Activated CD4-positive, alpha-beta memory T cell treated with anti-CD3 and anti-CD28 coated beads for 36 hours (primary cell): ENCODE measurements at places on chromosomes 1 and 21.

GRCh38 chr1:30400507-30400906 lies 322.9 kb downstream of the MATN1 start:
- peaks cover 3% of the 10 kb centered on the region for H3K27me3 ChIP-seq
- no peaks in the 10 kb centered on the region for H3K4me1 ChIP-seq
- H3K4me3 ChIP-seq: no peak overlapping the region
- H3K27ac ChIP-seq: no peak overlapping the region
- H3K36me3 ChIP-seq: no peaks in the 10 kb centered on the region

GRCh38 chr21:34061983-34062382 lies 11.4 kb upstream of the MRPS6 start:
- DNase-seq: no peak
- H3K27ac ChIP-seq: no peak overlapping the region
- no peaks in the 10 kb centered on the region for H3K36me3 ChIP-seq
- H3K4me1 ChIP-seq: no peaks in the 10 kb centered on the region
- H3K4me3 ChIP-seq: no peak overlapping the region
- no peaks in the 10 kb centered on the region for H3K27me3 ChIP-seq

DNA sequence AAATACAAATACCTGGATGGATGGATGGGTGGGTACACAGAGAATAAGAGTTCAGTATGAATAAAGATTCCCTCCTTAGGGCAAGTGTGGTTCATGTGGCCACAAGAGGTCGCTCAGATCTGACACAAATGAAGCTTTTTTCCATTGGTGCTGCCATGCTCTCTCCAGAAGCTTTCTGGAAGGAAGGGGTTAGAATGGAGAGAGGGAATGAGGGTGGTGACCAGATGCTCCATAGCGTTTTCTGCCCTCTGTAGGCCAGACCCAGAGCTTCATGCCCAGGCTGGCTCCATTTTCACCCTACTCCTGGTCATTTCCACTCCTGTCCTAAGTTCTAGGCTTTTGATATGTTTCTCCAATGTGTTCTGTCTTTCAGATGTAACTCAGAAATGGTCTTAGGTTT lies 3.3 kb upstream of the FCRL6 start:
- H3K27ac ChIP-seq: no peak overlapping the region
- peak; percentile 61 for DNase-seq
- H3K4me3 ChIP-seq: no peak overlapping the region
- H3K36me3 ChIP-seq: no peaks in the 10 kb centered on the region
- peaks cover 13% of the 10 kb centered on the region for H3K4me1 ChIP-seq

DNA sequence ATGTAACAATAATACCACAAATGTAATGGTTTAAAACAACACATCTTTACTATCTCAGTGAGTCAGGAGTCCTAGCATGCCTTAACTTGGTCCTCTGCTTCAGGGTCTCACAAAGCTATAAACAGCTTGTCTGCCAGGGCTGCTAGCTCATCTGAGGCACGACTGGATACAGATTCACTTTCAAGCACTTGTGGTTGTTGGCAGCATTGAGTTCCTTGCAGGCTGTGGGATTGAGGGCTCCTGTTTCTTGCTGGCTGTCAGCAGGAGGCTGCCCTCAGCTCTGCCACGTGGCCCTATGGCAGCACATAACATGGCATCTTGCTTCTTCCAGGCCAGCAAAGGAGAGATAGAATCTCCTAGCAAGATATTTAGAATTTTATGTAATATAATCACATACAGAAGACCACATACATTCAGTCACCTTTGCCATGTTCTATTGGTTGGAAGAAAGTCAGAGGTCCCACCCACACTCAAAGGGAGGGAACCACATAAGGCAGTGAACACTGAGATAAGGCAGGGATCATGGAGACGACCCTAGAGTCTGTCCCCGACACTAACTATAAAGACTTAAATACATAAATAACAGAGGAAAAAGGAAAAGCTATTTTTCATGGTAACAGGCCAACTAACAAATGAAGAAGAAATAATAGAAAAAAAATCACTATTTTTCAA lies 18.9 kb upstream of the IPP start:
- H3K27ac ChIP-seq: no peak overlapping the region
- H3K4me1 ChIP-seq: no peaks in the 10 kb centered on the region
- H3K27me3 ChIP-seq: no peaks in the 10 kb centered on the region

GRCh38 chr1:151847867-151848596 lies 5.5 kb downstream of the THEM5 start:
- H3K4me1 ChIP-seq: peaks cover 41% of the 10 kb centered on the region
- H3K4me3 ChIP-seq: no peak overlapping the region
- H3K27me3 ChIP-seq: no peaks in the 10 kb centered on the region
- no peak for DNase-seq
- H3K36me3 ChIP-seq: peaks cover 58% of the 10 kb centered on the region
- peak overlapping the region; percentile 88 for H3K27ac ChIP-seq

GRCh38 chr1:54754045-54754444 lies 10.3 kb downstream of the PARS2 start:
- no peak for DNase-seq
- no peaks in the 10 kb centered on the region for H3K4me1 ChIP-seq
- H3K4me3 ChIP-seq: no peak overlapping the region

DNA sequence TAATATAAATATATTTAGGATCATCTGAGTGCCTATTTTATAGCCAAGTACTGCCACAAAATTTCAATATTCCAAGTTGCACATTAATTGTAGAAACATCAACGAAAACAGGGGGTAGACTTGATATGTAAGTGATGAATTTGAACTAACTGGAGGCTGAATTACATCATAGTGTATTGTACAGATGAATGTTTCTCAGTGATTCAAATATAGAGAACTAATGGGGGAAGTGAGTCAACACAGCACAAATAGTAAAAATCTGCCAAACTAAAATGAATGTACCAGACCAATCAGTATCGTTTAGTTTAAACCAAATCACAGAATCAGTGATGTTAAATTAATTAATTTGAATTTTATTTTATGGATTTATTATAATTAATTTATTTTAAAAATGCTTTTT lies 42.8 kb downstream of the RTCA start:
- no peak overlapping the region for H3K27ac ChIP-seq
- DNase-seq: no peak
- H3K4me1 ChIP-seq: peaks cover 20% of the 10 kb centered on the region
- H3K36me3 ChIP-seq: peaks cover 7% of the 10 kb centered on the region

GRCh38 chr1:26021647-26022403 lies at the start of gene EXTL1:
Gene EXTL1, plus strand, starts transcription at chr1:26021775. Its CDS starts 872 bp downstream, at chr1:26022647.
- H3K27ac ChIP-seq: no peak within 1 kb of the TSS
- no peaks in the 10 kb centered on the region for H3K4me1 ChIP-seq
- H3K4me3 ChIP-seq: no peak within 1 kb of the TSS
- H3K36me3 ChIP-seq: no peaks in the 10 kb centered on the region

GRCh38 chr1:165492845-165493373 lies 48.0 kb upstream of the RXRG start:
- H3K36me3 ChIP-seq: no peaks in the 10 kb centered on the region
- H3K27ac ChIP-seq: no peak overlapping the region
- DNase-seq: no peak
- H3K4me3 ChIP-seq: no peak overlapping the region
- no peaks in the 10 kb centered on the region for H3K4me1 ChIP-seq

DNA sequence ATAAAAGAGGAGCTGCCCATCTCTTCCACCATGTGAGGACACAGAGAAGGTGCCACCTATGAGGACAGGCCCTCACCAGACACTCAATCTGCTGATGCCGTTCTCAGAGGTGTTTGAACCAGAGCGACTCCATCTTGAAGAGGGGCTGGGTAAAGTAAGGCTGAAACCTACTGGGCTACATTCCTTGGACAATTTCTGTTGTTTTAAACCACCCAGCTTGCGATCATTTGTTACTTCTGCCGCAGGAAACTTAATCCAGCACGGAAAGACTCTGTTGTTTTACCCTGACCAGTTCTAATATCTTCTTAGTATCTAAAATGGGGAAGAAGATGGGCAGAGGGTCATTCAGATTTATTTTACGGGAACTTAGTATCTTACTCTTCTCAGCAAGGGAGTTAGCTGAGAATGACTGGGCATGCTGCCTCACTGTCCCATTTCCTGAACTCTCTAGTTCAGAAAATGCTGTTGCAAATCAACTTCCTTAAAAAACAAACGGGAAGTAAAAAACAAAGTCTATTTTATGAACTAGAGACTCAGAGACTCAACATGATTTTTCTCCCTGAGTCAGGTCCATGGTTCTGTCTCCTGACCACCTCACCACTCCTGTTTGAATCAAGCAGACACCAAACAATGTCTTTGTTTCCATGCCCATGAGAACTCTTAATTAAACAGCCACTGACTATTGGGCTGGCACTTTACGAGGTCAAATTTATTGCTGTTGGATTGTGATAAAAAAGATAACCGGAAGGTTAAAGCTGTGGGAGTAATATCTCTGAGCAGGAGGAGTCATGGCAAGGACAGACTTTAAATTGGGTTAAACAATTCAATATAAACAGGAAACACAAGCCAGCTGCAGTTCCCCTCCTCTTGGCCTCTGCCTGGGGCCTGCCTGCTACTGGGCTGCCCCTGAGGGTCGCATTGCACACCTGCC lies 23.8 kb upstream of the IFNAR1 start:
- no peaks in the 10 kb centered on the region for H3K27me3 ChIP-seq
- peak overlapping the region; percentile 26 for H3K27ac ChIP-seq
- no peak overlapping the region for H3K4me3 ChIP-seq
- no peak for DNase-seq
- H3K4me1 ChIP-seq: peaks cover 50% of the 10 kb centered on the region

DNA sequence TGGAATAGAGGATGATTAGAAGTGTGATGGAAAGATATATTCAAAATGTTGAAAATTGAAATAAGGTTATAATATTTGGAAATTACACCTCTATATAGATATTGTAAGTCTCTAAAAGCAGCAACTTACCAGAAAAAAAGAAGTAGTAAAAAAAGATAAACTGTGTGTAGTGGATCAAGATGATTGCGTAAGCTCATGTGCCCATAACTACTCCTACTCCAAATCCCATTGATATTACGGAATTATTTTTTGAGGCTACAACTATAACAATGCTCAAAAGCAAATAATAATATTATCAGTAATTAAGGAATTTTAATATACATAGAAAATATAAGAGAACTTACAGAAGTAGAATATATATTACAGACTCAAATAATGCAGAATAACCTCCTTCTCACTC lies 33.6 kb downstream of the CATSPERE start:
- no peak overlapping the region for H3K4me3 ChIP-seq
- H3K27me3 ChIP-seq: no peaks in the 10 kb centered on the region
- DNase-seq: no peak
- no peaks in the 10 kb centered on the region for H3K4me1 ChIP-seq

GRCh38 chr1:37177230-37177864 lies 143.0 kb upstream of the GRIK3 start:
- H3K36me3 ChIP-seq: no peaks in the 10 kb centered on the region
- H3K4me3 ChIP-seq: no peak overlapping the region
- no peaks in the 10 kb centered on the region for H3K4me1 ChIP-seq
- H3K27ac ChIP-seq: no peak overlapping the region

GRCh38 chr1:42189931-42190853 lies 25.6 kb upstream of the GUCA2A start:
- no peak overlapping the region for H3K4me3 ChIP-seq
- H3K27ac ChIP-seq: no peak overlapping the region
- H3K27me3 ChIP-seq: no peaks in the 10 kb centered on the region
- peaks cover 23% of the 10 kb centered on the region for H3K36me3 ChIP-seq
- DNase-seq: no peak
- peaks cover 9% of the 10 kb centered on the region for H3K4me1 ChIP-seq

- H3K4me1 ChIP-seq: no peaks in the 10 kb centered on the region
- H3K36me3 ChIP-seq: no peaks in the 10 kb centered on the region
- H3K27me3 ChIP-seq: no peaks in the 10 kb centered on the region
- no peak for DNase-seq
- no peak overlapping the region for H3K27ac ChIP-seq
Observed at GRCh38 chr1:168373869-168374268, 93.2 kb downstream of the TBX19 start.

DNA sequence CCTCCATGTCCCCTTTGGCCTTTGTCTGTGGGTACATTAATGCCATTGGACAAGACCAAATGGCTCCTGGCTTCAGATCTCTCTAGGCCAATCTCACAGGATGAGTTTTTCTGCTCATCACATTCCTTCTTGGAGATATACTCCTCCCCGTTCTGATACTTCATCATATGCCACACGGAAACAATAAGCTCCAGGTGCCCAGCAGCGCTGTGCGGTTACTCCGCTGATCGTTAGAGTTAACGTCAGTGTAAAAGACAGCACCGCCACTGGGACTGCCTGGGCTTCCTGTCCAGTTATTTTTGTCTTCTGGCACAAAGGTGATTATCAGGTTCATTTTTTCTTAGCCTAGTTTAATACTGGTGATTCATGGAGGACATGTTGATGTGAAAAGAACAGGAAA lies 22.5 kb downstream of the CACHD1 start:
- H3K4me3 ChIP-seq: no peak overlapping the region
- no peak overlapping the region for H3K27ac ChIP-seq
- no peak for DNase-seq
- H3K27me3 ChIP-seq: peaks cover 10% of the 10 kb centered on the region

DNA sequence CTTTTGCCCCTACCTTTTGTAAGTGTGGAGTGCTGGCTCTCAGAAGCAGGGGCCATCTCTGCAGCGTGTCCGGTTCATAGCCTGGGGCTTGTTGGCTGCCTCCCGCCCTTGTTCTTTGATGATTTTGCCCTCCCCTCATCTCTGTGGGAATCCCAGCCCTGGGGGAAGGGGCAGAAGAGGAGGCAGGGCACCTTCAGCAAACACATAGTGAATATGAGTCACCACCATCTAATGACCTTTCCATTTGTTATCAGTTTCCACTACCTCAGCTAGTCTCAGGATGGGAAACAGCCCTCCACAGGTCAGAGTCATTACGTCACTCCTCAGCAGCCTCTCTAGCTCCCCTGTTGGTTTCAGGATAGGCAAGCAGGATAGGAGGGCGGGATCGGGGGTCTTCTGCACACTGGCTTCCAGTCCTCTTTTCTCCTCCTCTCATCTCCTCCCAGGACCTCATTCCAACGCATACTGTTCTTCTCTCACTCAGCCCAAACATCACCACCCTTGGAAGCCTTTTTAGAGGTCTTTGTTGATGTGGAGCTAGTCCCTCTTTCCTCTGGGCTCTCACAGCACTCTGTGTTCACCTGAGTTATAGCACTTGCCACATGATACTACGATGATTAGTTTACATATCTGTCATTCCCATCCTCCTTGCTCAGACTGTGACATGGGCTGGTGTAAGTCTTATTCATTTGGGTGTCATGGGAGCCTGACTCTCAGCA lies 15.8 kb downstream of the GADD45A start:
- no peak overlapping the region for H3K4me3 ChIP-seq
- no peaks in the 10 kb centered on the region for H3K27me3 ChIP-seq
- H3K4me1 ChIP-seq: peaks cover 13% of the 10 kb centered on the region
- peak; percentile 40 for DNase-seq
- H3K36me3 ChIP-seq: no peaks in the 10 kb centered on the region
- peak overlapping the region; percentile 15 for H3K27ac ChIP-seq

DNA sequence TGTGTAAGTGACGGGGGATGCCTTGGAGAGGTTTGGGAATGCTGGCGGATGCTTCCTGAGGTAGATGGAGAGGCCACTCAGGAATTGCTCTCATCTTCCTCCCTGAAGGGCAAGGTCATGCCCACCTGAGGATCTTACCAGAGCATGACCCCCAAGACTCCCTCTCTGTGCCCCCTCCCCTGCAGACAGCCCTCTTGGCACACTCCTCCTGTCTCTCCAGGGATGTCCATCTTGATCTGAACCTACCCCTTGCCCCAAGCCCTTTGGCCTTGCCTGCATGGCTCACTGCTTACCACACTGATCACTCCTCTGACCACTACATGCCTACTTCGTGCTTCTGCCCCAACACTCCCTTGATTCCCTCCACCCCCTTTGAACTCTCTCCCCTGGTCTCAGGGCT lies 17.9 kb upstream of the MPL start:
- no peaks in the 10 kb centered on the region for H3K27me3 ChIP-seq
- H3K4me3 ChIP-seq: no peak overlapping the region
- DNase-seq: no peak
- no peaks in the 10 kb centered on the region for H3K4me1 ChIP-seq
